ENCODE measurements at places on chromosomes 7 and 10. TPM values are rescaled to one million over a fixed set of nuclear protein-coding genes. Genes with fewer than 3 reads are reported as not detected.

PIK3CG gene
- 1.9 TPM for total RNA-seq

TACC2 gene
- total RNA-seq: 27.0 TPM

PNLIP gene
- not detected for total RNA-seq

MYL10 gene
- total RNA-seq: not detected

CLCN1 gene
- not detected for total RNA-seq

LEP gene
- total RNA-seq: 0.09 TPM

Measured in cerebellum (tissue), 4 donors.